NCI-H226 (cell line): ENCODE measurements at places on chromosomes 12 and 14.

GRCh38 chr14:50333014-50333509, 20.9 kb downstream of the DMAC2L start:
- peak; percentile 93 for DNase-seq

DNA sequence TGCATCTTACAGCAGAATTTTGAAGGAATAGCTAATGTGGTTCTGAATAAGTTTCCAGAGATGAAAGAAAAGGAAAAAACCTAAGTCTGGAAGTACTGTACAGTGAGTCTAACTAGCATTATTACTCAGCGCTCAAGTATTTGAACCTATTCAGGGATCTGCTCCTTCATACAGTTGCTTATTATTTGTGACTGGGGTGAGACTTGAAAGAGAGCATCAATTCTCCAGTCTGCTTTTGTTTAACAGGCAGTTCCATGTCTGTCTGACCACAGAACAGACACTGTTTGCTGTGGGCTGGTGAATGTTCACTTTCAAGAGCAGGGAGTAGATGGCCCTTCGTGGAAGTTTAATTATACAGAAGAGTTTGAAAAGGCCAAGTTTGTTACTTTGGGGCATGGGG, 9.3 kb downstream of the ETV6 start:
- peak; percentile 36 for DNase-seq

GRCh38 chr12:8817856-8818255, 4.6 kb upstream of the A2ML1 start:
- DNase-seq = no peak

GRCh38 chr12:30624009-30624408, 71.7 kb downstream of the IPO8 start:
- DNase-seq = no peak

- DNase-seq = no peak
Observed at GRCh38 chr14:74906925-74907521, 16.0 kb downstream of the RPS6KL1 start.

DNA sequence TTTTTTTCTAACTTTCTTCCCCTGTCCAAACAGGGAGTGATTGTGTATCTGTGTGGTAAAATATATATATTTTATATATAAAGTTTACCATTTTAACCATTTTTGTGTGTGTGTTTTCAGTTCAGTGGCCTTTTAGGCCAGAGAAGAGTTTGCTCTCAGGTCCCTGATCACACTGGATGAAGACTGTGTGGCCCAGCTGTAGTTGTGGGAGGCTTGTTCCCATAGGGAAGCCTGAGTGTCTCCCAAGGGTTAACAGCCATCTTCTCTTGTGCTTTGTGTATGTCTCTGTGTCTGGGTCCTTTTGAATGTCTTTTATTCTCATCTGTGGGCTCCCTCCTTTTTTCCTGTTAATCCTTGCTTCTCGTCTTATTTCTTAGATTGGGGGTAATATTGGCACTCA, 23.4 kb downstream of the CGRRF1 start:
- DNase-seq = no peak

DNA sequence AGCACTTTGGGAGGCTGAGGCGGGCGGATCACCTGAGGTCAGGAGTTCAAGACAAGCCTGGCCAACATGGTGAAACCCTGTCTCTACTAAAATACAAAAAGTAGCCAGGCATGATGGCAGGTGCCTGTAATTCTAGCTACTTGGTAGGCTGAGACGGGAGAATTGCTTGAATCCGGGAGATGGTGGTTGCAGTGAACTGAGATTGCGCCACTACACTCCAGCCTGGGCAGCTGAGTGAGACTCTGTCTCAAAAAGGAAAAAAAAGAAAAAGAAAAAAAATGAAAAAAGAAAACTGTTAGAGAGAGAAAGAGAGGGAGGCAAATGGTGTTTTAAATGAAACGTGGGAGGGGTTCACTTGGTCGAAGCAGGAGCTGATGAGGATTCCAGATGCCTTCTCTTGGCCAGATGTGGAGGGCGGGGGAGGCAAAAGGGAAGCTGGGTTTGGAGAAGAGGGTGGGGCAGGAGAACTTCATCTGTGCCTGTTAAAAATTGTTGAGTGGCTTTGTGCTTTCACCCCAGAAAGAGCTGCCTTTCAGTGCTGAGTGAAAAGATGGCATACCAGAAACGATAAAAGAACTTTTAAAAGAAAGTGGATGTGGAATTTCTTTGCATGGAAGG, 1.1 kb downstream of the EMP1 start:
- peak; percentile 34 for DNase-seq

GRCh38 chr14:83196236-83196635, 1662.6 kb upstream of the SEL1L start:
- no peak for DNase-seq

GRCh38 chr14:100568998-100569733, 18.1 kb downstream of the BEGAIN start:
- no peak for DNase-seq

GRCh38 chr12:105218434-105218833, 17.5 kb downstream of the APPL2 start:
- no peak for DNase-seq

DNA sequence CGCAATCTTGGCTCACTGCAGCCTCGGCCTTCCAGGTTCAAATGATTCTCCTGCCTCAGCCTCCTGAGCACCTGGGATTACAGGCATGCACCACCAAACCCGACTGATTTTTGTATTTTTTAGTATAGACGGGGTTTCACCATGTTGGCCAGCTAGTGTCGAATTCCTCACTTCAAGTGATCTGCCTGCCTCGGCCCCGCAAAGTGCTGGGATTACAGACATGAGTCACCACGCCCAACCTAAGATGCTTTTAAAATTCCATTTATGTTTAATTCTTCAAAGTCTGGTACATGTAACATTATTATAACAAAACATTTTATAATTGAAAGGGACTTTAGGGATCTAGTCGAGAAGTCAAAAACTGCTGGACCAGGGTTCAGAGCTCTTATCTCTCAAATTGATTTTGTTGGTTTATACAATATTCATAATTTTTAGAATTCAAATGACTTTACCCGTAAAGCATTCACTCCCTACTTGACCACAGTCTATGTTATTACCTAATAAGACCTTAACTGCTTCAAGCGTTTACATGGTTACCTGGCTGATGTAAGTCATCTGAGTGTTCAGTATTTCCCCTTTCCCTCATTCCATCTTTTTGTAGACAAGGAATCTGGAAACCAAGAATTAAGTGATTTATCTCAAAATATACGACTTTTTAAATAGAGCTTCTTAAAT, 28.2 kb downstream of the RAP1B start:
- DNase-seq = peak; percentile 93

- no peak for DNase-seq
Observed at GRCh38 chr12:114687802-114688201, 3.8 kb upstream of the TBX3 start.

DNA sequence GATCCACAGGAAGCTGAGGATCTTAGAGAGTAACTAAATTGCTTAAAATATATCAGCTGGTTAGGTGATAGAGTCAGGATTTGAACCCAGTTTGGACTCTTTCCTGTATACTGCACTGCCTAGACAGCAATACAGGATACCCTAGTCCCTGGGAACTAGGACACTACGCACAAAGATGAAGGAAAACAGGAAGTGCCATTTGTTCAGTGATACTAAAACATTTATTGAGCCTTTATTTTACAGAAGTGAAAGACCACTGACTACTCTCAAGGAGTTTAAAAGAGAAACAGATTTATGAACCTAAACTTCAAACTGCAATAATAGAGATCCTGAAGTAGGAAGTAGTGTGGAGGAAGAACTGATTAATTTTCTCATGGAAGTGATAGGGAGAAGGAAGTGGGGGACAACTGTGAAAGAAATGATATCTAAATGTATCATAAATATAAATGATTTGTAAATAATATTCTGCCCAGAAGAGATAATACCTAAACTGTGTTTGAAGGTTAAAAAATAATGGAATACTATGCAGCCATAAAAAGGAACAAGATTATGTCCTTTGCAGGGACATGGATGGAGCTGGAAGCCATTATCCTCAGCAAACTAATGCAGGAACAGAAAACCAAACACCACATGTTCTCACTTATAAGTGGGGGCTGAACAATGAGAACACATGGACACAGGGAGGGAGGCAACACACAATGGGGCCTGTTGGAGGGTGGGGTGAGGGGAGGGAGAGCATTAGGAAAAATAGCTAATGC, 18.2 kb downstream of the MSRB3 start:
- no peak for DNase-seq
